Activated CD4-positive, alpha-beta T cell treated with anti-CD3 and anti-CD28 coated beads, Interleukin-10, Interleukin-2, amounts not matched to agents 100 ng/mL and 50 ng/mL, durations not matched to agents 16 hours and 8 hours (primary cell): ENCODE measurements at places on chromosomes 2 and 18.

DNA sequence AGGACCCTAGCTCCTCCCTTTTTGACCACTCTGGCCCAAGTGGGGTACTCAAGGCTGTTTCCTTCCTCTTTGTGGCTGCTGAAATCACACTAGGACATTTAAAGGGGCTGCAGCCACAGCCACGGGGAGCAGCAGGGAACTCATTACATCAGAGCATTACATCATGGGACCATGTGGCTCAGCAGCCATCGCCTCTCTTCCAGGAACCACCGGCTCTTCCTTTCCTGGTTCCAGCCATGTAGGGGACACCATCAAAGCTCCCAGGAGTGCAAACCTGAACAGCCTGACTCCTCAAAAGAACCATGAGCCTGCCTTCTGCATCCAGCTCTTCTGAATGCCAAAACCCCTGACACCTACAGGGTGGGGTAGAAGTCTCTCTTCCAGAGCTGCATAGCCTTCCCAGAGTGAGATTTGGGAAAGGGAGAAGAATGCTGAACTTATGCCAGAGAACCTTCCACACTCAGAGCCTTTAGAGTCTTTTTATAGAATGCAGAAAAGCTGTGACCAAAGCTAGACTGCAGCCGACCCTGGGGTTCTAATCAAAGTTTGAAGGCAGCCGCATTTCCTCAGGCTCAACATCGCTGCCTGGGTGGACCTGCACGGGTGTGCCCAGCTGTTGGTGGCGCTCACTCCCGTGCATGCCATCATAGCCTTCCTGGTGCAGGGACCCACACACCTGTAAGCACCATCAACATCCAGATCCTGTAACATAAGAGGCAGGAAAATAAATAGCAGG is 121.7 kb downstream of the KLHL29 start:
- DNase-seq: no peak

GRCh38 chr18:23956483-23956882 is 58.1 kb upstream of the TTC39C start:
- no peak for DNase-seq

GRCh38 chr18:23380817-23381216 is 72.3 kb upstream of the RIOK3 start:
- no peak for DNase-seq

DNA sequence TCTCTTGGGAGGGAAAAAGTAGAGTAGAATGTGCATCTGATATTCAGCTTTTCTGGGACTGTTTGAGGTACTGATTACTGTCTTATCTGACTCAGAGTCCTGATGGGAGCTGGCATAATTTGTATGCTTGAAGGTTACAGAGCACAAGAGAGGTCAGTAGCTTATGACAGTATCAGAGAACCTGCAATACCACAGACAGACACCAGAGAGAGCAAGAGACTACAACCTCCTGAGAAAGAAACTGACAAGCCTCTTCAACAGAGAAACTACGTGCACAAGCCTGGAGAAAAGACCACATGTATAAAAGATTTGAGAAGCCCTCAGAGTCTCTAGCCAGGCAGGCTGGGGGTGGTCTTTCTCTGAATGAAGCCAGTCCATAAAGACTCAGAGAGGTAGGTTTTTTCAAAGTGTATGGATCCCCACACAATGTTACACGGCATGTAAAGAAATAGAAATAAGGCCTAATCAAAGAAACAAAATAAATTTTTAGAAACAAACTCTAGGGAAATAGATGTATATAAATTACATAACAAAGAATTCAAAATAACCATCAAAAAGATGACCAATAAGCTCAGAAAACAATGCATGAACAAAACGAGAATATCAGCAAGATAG is 568.3 kb downstream of the LRRTM4 start:
- peak; percentile 17 for DNase-seq

GRCh38 chr18:73214970-73215369 is 347.2 kb upstream of the NETO1 start:
- no peak for DNase-seq

- DNase-seq: peak; percentile 86
These were observed 110.4 kb upstream of the RAB27B start for GRCh38 chr18:54717673-54718407.

- peak; percentile 40 for DNase-seq
These were observed 54.0 kb downstream of the EPAS1 start for GRCh38 chr2:46351098-46351749.

GRCh38 chr2:61184263-61184662 is 22.3 kb downstream of the C2orf74 start:
- no peak for DNase-seq

- no peak for DNase-seq
These were observed 23.7 kb downstream of the HEATR5B start for GRCh38 chr2:37060446-37060845.

DNA sequence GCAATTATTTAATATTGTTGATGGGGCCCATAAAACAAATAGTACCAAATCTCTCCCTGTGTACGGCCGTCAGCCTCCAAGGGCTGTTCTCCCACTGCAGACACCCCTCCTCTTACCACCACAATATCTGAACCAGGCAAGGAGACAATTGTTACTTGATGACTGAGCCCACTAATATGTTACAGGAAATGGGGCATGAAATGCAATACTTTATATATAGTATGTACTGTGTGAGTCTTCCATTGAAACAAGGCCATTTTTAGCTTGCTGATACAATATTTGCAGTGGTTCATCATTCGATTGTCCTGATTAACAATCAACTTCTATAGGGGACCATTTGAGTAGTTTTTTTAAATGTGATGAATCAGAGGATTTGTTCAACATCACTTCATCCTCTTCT is 307.3 kb downstream of the GBX2 start:
- DNase-seq: no peak

DNA sequence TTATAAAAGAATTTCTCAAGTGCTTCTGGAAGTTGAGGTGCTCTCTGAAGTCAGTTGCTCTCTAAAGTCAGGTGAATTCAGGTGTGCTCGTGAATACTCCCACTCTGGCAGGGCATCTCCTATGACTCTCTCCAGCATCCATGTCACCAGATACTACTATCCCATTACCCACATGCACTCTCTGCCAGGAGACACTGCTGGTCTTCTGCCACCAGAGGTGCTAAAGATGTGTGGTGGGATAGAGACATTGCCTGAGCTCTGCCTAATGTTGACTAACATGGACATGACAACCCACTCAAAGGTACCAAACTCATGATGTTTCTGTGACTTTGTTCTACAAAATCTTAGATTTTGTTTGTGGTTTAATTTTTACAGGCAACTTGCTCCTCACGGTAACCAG is 106.4 kb upstream of the HNRNPA3 start:
- no peak for DNase-seq

GRCh38 chr18:39424261-39424660 is 1858.7 kb upstream of the CELF4 start:
- no peak for DNase-seq

- no peak for DNase-seq
These were observed 35.7 kb upstream of the RAB1A start for GRCh38 chr2:65165558-65165957.

GRCh38 chr2:110732422-110733413 is at the start of gene ACOXL:
Gene ACOXL (plus strand): TSS chr2:110732573. CDS start chr2:110768390, 35,817 bp downstream.
- DNase-seq: no peak

- no peak for DNase-seq
These were observed 69.4 kb upstream of the GPC1 start for GRCh38 chr2:240365971-240366471.

- no peak for DNase-seq
These were observed 354.8 kb upstream of the MEIS1 start for GRCh38 chr2:66080127-66080526.

DNA sequence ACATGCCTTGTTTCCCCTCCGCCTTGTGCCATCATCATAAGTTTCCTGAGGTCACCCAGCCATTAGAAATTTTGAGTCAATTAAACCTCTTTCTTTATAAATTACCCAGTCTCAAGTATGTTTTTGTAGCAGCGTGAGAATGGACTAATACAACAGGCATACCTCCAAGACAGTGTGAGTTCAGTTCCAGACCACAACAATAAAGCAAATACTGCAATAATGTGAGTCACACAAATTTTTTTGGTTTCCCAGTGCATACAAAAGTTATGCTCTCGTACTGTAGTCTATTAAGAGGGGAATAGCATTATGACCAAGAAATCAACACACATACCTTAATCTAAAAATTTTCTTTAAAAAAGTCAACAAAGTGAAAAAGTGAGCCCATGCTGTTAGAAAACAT is 217.2 kb downstream of the NR4A2 start:
- no peak for DNase-seq

DNA sequence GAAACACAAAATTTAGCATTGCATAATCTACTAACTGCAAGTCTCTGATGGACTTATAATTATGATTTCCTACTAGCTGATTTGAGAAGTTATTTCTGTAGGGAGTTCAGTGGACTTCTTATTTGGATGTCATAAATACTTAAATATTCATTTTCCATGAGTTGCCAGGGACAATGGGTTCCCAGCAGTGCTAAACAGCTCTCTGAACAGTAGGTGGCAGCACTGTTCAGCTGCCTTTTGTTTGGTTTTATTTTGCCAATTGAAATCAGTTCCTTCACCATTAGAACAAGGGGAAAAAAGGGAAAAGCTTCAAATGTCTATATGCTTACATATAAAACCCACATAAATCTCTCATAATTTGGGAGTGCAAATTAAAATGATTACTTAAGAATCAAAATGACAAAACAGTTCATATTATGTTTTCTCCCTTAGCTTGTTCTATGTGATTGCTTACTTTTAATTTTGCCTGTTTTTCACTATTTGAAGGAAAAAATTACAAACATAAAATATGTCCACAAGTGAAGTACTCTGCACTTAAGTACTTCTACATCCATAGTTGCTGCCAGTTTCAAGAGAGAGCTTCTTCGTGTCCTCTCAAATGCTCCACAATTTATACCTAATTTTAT is 898.9 kb downstream of the CPS1 start:
- peak; percentile 36 for DNase-seq

GRCh38 chr2:64141674-64142405 is 2.4 kb downstream of the PELI1 start:
- DNase-seq: peak; percentile 41

- DNase-seq: no peak
These were observed 427.7 kb upstream of the HS6ST1 start for GRCh38 chr2:128746356-128746755.

GRCh38 chr18:9712611-9713010 is 4.5 kb downstream of the RAB31 start:
- DNase-seq: no peak

DNA sequence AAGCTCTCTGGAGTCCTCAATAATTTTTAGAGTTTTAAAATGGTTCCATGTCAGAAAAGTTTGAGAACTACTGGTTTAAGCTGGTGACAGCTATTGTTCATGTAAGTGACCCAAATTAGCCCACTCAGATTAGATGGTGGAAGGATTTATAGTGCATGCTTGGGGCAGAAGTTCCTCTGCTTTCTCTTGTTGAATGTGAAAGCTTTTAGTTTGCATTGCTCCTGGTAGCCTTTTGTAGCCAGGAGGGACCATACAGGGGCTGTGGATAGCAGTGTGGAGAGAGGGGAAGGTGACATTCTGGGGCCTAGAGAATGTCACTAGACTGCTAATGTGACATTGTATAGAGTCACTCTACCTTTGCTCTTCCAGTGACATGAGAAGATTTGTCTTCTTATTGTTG is 40.3 kb upstream of the IGFBP5 start:
- no peak for DNase-seq

GRCh38 chr2:101781791-101782426 is 84.4 kb downstream of the MAP4K4 start:
- peak; percentile 51 for DNase-seq

- no peak for DNase-seq
These were observed 107.2 kb upstream of the SMAD2 start for GRCh38 chr18:48037481-48038271.

GRCh38 chr2:199936554-199936953 is 18.7 kb downstream of the TYW5 start:
- no peak for DNase-seq

- DNase-seq: no peak
These were observed 20.0 kb upstream of the NFE2L2 start for GRCh38 chr2:177284531-177284930.

GRCh38 chr2:59905731-59906130 is 647.7 kb downstream of the BCL11A start:
- DNase-seq: no peak

DNA sequence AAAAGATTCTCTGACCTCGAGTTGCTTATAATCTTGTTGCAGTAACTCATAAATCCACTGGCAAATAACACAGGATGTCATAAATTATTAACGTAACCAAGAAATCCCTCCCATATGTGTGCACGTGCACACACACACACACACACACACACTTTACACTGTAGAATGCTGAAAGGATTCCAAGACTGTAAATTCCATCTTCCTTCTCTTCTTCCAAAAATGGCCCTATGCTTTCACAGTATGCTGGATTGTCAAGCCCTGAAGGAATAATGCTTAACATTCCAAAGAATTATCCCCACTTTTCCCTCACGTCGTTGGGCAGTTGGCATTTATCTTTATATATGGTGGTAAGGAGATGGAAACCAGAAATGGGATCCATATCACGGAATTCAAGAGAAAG is 117.5 kb upstream of the CRIM1 start:
- no peak for DNase-seq

DNA sequence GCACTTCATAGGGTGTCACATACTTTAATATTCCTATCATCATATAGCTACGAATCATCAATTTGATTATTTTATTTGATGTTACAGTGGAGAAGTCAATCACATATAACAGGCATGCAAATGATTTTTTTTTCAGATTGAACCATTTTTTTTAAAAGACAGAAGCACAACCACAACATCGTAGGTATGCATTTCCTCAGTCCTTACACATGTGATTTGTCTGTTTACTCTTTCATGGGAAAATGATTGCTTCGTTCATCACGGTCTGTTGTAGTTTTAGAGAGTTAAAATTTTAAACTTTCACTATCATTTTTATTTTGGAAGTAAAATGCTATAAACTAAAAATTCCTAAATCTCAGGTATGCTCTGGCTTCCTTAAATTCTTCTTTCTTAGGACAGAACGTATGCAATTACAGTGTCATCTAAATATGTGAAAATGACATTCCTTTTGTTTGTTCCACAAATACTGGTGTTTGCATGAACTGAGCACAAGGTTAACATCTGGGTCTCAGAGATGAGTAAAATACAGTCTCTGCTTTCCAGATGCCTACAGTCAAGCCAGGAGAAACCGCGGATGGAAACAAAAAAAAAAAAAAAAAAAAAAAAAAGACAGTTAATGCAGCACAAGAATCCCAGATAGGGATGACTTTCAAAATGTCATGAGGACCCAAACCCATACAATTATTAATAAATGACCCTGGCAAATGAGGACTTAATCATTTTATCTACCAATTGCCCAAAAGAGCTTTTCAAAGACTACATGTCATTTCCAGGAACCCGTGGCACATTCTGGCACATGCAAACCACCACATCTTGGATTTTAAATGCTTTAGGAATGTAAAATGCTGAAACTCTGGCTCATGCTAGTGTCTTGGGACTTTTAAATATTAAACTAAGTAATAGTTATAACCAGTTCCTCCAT is 201.2 kb downstream of the LRP1B start:
- DNase-seq: no peak

DNA sequence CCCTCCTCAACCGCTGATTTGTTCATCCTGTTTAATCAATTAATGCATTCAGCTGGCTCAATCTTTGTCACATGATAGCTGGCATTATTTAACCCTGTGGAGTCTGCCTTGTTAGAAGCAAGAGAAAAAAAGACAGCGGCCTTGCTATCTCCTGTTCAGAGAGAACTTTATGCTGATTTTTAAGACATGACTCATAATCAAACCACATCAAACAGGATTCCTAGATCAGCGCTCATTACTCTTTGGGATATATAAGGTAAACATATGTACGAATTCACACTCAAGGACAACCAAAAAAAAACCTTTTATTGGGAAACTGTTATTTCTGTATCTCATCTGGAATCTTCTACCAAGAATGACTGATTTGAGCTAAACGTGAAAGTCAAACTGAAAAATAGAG is 195.1 kb downstream of the C1D start:
- no peak for DNase-seq
